Keratinocyte (primary cell): ENCODE measurements at places on chromosomes 13 and 19. TPM values are rescaled to one million over a fixed set of nuclear protein-coding genes. Genes with fewer than 3 reads are reported as not detected.

Gene CD37
- not detected in 3 replicates for polyA plus RNA-seq

Gene RETN
- not detected in 3 replicates for polyA plus RNA-seq

Gene GIPR
- 0.97 to 2.2 TPM (median 1.4 TPM) in 3 replicates for polyA plus RNA-seq

Gene RFXANK
- polyA plus RNA-seq: 49.0 to 70.8 TPM (median 51.3 TPM) in 3 replicates

Gene KPNA3
- 23.8 to 43.8 TPM (median 37.3 TPM) in 3 replicates for polyA plus RNA-seq

Gene TNFRSF19
- 1.1 to 1.8 TPM (median 1.2 TPM) in 3 replicates for polyA plus RNA-seq

Gene BRCA2
- polyA plus RNA-seq: 0.73 to 2.4 TPM (median 1.1 TPM) in 3 replicates

Gene S1PR5
- 9.4 to 10.5 TPM (median 10.3 TPM) in 3 replicates for polyA plus RNA-seq

Gene POU2F2
- 7.0 to 9.6 TPM (median 7.1 TPM) in 3 replicates for polyA plus RNA-seq

Gene ZNF132
- polyA plus RNA-seq: 1.5 to 2.1 TPM (median 1.6 TPM) in 3 replicates

Gene FGF21
- polyA plus RNA-seq: not detected in 3 replicates

Gene GPR12
- 0.04 TPM in 1 of 3 replicates, not detected in the others for polyA plus RNA-seq

Gene PEAK3
- polyA plus RNA-seq: not detected in 3 replicates

Gene ZNF317
- polyA plus RNA-seq: 15.7 to 25.9 TPM (median 21.9 TPM) in 3 replicates
